Activated gamma-delta T cell (primary cell): ENCODE measurements at places on chromosomes 7 and 10.

DNA sequence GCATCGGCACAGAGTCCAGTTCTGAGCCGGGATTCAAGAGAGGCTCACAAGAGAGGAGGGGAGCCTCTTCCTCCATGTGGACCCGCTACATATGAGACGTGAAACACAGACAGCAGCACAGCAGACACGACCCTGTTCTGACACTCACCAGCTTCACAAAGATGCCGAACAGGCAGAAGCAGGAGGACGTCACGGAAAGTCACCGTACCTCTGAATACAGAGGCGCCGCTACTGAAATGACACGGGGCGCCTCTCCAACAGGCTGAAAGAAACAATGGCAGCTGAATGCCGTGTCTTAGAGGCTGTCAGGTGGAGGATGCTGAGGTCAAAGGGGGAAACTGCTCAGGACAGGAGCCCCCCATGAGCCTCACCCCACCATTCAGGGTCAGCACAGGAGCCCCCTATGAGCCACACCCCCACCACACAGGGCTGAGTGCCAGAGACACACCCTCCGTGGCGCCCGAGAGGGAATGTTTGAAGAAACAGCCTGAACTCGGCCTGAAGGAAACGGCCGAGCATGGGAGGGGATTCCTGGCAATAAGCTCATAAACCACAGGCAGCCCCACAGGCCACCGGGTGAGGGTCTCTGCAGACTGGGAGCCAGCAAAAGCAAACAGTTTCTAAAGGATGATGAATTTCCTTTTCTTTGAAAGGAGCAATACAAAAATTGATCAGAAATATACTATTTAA, 510.3 kb downstream of the PTPRN2 start:
- no peak for DNase-seq

- no peak for DNase-seq
Measured at GRCh38 chr7:158374586-158374985, 213.0 kb downstream of the PTPRN2 start.

GRCh38 chr7:79608005-79608404, 154.5 kb upstream of the MAGI2 start:
- no peak for DNase-seq

GRCh38 chr7:137771273-137771672, 75.5 kb downstream of the DGKI start:
- no peak for DNase-seq

DNA sequence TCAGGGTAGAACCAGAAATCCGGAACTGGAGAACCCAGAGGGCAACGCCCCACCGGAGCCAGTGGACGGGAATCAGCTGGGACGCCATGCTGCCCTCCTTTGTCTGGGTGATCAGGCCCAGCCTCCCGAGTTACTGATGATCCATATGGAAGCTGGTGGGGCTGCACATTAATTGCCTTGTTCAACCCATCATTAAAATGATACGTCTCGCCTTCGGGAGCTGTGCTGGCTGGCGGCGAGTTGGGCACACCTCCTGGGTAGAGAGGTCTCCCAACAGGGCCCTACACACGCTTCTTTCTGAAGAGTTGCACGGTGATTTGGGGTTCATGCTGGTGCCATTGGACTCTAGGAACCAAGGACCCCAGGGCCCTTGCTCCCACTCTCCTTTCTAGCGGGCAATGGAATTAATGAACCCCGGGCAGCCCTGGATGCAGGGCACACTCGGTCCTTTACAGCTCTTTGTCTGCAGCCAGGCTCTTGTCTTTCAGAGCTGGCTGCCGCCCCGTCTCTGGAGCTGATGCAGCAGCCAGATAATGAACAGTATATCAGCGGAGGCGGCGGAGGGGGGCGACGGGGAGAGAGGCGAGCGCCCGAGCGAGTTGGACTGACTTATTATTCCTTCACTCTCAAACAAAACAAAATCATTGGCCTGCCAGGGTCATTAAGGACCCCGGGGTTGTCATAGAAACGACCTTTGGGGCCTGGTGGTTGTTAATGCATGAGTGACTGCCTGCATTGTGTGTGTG, 412.2 kb upstream of the ZMIZ1 start:
- no peak for DNase-seq

GRCh38 chr7:18894155-18894554, 223.3 kb downstream of the TWIST1 start:
- DNase-seq, result no peak

GRCh38 chr7:11665357-11665756, 166.6 kb downstream of the THSD7A start:
- no peak for DNase-seq

GRCh38 chr10:112785089-112785488, 165.0 kb upstream of the TCF7L2 start:
- DNase-seq, result no peak
